ENCODE measurements at places on chromosomes 13 and 19.

DNA sequence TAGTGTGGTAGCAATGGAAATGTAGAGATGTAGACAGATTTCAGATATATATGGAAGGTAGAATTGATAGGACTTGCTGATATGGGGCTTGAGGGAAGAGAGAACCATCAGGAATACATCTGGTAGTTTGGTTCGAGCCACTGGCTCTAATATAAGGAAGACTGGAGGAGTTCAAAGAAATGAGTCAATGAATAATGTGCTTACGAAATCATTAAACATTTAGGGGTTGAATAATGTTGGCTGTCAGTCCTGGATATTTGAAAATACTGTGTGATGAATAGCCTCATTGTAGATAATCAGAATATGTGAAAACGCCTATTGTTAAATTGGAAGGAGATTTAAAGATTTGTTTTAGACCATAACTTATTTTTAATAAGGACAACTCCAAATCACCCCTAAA is 21.6 kb downstream of the SGCG start:
- no peak for DNase-seq

DNA sequence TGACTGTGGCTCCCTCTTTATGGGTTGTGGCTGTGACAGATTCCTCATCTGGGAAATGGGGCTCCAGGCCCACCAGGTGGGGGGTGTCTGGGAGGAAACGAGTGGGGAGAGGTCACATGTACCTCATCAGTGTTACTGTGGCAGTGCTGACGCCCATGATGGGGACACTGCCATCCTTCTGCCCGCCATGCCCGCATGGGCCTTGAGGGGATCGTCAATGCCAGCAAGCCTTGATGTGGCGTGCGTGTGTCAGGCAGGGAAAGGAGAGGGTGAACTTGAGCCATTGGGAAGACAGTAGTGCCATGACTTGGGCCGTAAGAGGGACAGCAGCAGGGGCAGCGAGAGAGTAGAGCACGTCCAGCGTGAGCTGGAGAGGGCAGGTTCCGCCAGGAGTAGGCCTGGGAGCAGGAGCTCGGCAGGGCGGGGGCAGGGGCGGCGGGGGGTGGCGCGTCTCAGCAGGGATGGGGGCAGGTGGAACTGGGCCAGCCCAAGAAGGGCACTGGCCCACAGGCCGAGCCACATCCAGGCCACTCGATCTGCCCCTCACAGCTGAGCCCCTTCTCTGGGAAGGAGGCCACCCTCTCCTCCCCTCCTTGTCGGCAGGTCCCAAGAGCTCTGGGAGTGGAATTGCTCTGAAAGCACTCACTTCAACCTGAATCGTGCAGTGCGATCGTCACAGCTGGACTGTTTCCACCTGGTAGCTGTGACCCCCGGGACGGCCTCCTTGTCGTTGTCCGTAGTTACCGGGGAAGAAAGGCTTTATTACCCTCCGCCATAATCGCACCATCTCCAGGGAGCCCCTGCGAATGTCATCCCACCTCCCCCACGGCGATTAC is 9.9 kb downstream of the KLHL26 start:
- no peak for DNase-seq

GRCh38 chr13:24107955-24108614 is 52.4 kb upstream of the SPATA13 start:
- DNase-seq: no peak

DNA sequence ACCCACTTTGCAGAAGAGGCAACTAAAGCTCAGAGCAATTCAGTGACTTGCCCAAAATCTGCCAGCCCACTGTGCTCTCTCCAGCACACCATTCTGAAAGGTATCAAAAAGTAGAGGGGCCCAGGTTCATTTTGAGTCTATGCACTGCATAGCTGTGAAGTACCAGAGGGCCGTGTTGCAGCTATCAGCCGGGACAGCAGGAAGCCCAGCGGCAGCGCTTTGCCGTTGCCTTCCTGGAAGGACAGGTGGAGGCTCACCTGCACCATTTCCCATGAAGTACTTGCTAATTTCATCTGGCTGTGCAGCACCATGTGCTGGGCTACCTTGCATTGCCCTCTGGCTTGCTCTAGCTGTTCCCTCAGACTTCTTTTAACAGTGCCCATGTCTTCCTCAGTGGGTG is 2.7 kb upstream of the SERPINE3 start:
- DNase-seq: no peak

DNA sequence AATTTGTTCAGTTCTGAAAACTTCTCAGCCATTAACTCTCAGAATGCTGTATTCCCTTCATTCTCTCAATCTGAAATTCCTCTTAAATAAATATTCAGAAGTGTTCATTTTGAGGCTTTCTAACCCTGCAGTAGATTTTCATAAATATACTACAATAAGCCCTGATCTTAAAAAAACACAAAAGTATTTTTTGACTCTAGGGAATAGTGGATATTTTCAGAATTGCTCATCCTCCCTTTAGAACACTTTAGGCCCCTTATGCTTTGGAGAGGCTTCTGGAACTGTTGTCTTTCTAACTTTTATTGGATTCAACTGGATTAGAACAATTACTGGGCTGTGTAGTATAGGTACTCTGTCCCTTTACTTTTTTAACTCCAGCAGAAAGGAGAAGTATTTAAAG is 1662.6 kb upstream of the MIR17HG start:
- DNase-seq: no peak

DNA sequence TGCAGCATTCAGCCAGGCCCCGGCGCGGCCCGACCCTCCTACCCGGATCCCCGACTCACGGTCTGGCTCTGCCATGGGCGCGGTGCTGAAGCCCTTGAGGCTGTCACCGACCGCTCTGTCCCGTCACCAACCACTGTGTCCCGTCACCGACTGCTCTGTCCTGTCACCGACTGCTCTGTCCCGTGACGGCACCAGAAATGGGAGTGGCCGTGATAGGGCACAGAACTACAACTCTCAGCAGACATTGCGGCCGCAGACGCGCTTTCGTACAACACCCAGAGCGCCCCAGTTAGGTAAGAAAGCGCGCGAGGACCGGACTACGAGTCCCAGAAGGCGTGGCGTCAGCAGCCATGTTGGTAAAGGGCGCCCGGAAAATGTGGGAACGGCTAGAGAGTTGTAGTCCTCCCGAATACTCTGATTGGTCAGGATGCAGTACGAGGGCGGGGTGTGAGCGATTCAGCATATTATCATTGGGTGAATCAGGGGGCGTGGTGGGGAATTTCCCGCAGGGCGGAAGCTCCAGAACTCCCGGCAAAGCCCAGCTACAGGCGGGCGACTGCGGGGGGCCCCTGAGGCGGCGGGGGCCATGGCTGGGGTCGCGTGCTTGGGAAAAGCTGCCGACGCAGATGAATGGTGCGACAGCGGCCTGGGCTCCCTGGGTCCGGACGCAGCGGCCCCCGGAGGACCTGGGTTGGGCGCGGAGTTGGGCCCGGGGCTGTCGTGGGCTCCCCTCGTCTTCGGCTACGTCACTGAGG is at the start of the genes NFKBIB and SIRT2:
NFKBIB (plus strand) TSS at position 523 of the 755 bp plus-strand sequence; CDS start at position 587, 64 bp downstream.
SIRT2 (minus strand) TSS at position 172 of the 755 bp plus-strand sequence; CDS start at position 75, 97 bp downstream.
- DNase-seq: peak; percentile 95

- no peak for DNase-seq
Observed at GRCh38 chr19:37304884-37305255, 66.0 kb upstream of the ZNF527 start.

- DNase-seq: no peak
Observed at GRCh38 chr19:54684527-54684926, 21.7 kb downstream of the LILRB4 start.

DNA sequence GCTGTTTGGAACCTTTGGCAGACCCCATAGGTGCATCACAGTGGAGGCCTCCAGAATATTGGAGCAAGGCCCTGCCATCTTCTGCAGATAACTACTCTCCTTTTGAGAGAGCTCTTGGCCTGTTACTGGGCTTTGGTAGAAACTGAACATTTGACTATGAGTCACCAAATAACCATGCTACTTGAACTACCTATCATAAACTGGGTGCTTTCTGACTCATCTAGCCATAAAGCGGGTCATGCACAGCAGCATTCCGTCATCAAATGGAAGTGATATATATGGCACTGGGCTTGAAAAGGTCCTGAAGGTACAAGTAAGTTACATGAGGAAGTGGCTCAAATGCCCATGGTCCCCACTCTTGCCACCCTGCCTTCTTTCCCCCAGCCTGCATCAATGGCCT is 782.5 kb upstream of the SLITRK6 start:
- no peak for DNase-seq

DNA sequence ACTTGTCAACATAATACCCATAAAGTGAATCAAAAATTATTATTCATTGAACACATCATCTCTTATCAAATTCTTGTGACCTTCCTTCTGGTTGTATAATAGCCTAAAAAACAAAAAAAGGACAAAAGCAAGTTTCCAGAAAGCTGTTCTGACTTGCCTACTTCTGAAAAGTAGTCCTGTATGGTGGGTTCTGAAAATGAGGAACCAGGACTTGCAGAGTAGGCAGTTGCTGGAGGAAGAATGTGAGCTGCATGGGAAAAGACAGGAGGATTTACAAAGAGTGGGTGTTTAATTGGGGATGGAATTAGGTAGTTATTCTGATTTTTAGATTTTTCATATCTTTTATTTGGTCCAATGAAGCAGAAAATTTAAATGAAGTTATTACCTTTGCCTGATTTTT is 56.7 kb downstream of the RCBTB2 start:
- peak; percentile 9 for DNase-seq

DNA sequence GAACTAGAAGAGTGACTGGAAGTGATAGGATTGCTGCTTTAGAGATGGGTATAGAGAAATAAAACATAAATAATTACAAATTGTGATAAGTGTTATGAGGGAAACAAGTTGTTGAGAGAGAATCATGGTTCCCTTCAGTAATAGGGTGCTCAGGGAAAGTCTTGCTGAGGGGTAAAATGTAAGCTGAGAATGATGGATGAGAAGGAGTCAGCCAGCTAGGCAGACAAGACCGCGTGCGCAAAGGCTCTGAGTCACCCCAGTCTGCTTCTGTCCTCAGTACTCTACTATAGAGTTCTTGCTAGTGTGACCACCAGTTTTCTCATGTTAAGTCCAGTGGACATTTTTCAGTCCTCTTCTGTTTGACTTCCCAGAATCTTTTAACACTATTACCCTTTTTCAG is 39.5 kb downstream of the PCCA start:
- DNase-seq: no peak

DNA sequence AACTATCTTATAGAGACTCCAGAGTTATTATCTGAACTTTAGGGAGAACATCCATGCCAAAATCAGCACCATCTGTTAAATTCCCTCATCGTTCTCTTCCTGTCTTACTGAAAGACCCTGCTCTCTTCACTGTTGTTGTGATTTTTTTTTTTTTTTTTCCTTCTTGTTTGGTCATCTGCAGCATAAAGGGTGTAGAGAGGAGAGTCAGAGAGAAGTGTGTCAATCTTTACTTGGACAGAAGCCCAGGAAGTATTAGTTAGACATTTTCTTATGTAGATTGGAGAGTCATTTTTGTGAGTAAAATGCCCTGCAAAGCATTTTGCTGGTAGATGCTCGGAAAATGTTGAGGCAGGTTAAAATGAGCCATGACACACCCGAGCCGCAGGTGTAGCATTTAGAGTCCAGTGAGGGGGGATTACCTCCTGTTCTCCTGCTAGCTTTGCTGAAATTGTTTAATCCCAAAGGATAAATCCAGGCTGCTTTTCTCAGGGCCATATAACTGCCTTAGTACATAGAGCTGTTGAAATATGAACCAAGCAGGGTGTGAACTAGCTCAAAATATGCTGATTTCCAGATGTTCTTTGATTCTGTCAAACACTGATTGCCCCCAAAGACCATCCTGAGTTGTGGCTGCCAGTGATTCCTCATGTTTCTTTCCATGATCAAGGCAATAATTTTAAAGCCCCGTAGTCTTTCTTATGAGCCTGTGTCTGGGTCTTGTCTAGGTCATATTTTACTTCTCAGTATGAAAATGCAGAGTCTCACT is 143.5 kb downstream of the DCT start:
- no peak for DNase-seq

DNA sequence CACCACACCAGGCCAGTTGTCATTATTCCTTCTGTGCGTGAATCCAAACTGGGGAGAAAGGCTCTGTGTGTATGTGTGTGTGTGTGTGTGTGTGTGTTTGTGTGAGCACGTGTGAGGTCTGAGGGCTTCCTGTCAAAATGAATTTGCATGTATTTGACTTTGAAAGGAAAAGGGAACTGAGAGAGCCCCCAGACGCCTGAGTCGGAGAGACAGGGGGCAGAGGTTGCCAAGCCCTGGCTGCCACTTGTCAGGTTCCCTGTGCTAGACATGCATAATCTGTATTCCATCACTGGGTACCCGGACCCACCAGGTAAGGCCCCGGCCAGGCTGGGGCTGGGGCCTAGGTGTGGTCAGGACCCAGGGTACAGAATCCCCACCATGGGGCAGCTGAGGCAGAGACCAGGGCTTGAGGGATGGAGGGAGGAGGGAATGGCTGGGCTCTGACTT is at the start of gene CLEC17A:
CLEC17A (plus strand) TSS at position 191 of the 447 bp plus-strand sequence; CDS start at position 268, 77 bp downstream.
- DNase-seq: no peak

GRCh38 chr13:29436291-29436690 is 159.2 kb downstream of the SLC7A1 start:
- DNase-seq: no peak

GRCh38 chr13:46530084-46530935 is 22.7 kb upstream of the LRCH1 start:
- no peak for DNase-seq

DNA sequence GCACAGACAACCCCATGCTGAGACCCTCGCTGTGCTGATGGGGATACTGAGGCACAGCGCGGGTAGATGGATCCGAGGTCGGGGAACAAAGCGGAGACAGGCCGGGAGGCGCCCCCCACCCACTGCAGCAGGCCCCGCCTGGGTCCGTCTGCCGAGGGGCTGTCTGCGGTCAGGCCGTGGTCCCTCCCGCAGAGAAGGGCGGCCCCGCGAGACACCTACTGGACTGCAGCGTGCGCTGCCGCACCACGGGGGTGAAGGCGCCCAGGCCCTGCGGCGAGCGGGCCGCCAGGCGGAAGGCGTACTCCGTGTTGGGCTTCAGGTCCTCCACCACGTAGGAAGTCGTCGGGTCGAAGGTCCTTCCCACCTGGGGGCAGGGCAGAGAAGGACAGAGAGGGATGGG is 101.9 kb downstream of the PTPRS start:
- no peak for DNase-seq

- no peak for DNase-seq
Observed at GRCh38 chr19:6258812-6259311, 20.9 kb downstream of the MLLT1 start.

GRCh38 chr19:46718157-46718933 is 1.4 kb upstream of the PRKD2 start:
- no peak for DNase-seq

- no peak for DNase-seq
Observed at GRCh38 chr13:106846571-106847448, 278.9 kb upstream of the ARGLU1 start.

DNA sequence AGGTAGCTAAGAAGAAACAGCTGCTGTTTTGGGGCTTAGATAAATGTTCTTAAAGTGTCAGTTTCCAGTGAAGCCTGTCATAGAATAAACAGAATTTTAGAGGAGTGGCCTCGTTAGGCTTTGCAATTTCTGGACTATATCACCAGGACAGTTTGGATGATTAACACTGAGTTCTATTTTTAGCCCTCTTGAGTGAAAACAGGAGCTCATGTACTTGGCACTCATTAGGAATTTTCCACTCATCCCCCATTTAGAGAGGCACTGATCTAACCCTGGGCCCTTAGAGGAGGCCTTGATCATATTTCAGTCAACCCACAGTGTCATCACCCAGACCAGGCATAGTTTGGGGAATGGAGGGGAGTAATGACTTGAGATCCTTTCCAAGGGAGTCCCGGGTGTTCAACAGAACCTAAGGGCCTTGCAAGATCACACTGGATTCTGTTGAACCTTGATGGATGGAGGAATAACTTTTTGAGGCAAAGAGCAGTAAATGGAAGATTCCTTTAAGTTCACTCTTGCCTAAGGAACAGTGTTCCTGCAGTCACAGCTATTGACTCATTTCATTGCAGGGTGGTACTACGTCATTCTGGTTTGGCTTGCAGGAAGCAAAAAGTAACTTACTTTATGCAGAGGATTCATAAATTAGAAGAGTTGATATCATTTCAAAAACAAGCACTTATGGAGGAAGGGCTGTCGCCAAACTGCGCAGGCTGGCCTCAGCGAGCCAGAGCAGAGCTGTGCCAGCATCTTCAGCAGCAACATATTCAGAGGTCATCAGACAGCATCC is 160.2 kb downstream of the SLC7A1 start:
- DNase-seq: no peak
